ENCODE measurements at places on chromosomes 2 and 18.

- DNase-seq = no peak
Measured at GRCh38 chr18:32010124-32010721, 8.4 kb upstream of the RNF125 start.

DNA sequence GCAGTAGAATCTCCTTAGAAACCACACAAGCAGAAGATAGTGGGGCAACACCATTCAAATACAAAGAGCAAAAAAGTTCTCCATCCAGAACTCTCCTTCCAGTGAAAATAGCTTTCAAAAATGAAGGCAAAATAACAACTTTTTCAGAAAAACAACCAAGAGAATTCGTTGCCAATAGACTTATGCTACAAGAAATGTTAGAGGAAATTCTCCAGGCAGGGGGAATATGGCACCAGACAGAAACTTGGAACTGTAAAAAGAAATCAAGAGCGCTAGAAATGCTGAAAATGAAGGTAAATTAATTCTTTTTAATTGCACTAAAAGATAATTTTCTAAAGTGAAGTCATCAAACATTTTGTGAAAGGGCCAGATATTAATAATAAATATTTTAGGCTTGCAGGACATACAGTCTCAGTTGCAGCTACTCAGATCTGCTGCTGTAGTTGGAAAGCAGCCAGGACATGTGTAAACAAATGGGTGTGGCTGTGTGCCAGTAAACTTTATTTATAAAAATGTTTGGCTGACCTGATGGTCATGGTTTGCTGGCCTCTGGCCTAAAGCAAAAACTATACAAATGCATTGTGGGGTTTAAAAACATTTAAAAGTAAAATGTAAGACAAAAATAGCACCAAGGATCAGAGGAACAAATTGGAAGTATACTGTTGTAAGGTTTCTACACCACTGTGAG lies 73.7 kb upstream of the TGFA start:
- DNase-seq = no peak

GRCh38 chr2:167386694-167387093 lies 498.4 kb downstream of the XIRP2 start:
- DNase-seq = no peak

DNA sequence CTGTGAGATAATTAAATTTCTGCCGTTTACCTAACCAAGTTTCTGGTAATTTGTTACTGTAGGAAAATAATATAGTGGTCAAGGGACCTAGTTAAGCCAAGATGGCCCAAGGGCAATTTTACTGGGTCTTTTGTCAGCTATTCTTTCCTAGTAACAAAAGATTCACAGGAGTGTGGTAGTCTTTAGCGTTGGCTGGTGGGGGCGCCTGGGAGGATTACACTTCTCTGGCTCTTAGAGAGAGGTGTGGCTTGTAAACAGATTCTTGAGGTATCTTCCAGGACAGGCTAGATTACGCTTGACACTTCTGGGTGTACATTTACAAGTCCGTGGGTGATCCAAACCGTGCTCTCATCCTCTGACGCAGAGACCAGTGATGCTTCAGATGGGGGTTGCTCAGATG lies 3.3 kb upstream of the ACOXL start:
- DNase-seq = no peak

- no peak for DNase-seq
Measured at GRCh38 chr2:235679471-235679870, 185.6 kb downstream of the AGAP1 start.

DNA sequence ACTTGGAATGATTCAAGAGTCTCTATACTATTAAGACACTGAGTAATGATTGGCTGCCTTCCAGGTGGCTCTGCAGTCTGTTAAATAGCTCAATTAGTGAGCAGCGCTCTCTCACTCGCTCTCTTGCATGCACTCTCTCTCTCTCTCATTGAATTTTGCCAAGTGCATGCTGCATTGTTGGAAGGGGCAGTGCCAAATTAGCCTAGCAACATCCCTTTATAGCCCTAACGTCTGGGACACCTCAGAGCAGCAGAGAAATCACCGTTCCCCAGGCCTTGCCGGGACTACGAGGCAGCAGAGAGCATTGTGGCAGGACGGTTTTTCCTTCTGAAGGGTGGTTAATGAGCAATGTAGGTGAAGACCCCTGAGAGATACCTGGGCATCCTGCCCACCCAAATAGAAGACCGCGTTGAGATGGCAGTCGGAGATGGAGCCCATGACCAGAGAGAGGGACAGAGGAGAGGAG lies 447.6 kb upstream of the POU3F3 start:
- DNase-seq = no peak

- no peak for DNase-seq
Measured at GRCh38 chr2:53379547-53379946, 388.1 kb upstream of the CHAC2 start.

DNA sequence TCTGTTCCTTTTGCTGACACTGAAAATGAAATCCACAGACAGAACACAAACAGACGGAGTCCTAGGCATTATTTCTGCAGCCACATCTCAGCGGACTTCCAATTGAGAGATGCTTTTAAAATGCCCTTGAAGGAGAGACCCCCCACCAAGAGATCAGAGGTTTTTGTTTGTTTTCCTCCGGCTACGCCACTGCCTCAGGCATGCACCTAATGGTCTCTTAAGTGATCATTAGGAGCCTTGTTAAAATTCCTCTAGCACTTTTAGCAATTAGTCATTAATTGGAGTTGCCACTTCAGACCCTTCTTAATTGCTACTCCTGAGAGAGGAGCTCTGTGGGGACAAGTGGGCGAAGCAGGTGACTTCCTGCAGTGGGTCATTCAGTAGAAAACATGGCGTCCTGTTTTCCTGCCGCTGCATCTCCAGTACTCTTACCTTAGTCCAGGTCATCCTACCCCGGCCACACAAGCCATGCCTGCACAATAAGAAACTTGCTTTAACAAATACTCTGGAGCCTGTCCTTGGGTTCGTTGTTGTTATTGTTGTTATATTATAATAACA lies 257.7 kb upstream of the CHAC2 start:
- no peak for DNase-seq

GRCh38 chr2:70902579-70902978 lies 33.1 kb upstream of the ATP6V1B1 start:
- DNase-seq = no peak

- no peak for DNase-seq
Measured at GRCh38 chr2:9424447-9425164, 1.2 kb downstream of the CPSF3 start.

- no peak for DNase-seq
Measured at GRCh38 chr2:96341641-96342040, 6.1 kb downstream of the NCAPH start.

GRCh38 chr18:41021089-41021488 lies 933.9 kb upstream of the PIK3C3 start:
- no peak for DNase-seq

DNA sequence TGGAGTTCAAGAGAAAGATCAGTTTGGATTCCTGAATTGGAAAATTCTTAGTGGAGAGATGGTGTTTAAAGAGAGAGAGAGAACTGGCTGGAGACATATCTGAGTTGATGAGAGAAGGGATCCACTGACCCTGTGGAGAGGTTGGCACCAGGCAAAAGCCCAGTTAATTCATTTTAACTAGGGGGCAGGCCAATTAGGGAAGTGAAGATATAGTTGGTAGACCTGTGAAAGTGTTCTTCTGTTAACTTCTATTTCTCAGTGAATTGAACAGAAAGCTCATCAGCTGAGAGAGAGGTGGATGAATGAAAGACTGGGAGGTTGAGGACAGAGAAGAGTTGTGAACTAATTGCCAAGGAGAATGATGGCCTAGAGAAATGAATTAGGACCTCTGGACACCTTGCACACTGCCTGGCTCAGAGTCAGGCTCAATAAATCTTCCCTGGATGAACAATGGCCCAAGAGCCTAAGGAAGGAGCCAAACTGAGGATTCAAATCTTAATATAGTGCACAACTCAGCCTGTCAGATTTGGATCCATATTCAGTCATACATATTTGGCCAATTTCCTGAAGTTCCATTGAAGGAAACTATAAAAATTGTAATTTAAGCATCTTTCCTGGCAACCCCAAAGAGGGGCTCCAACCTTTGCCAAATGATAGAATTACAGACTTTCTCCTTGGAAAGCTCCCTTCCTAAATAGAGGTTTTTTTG lies 82.2 kb upstream of the RMDN2 start:
- no peak for DNase-seq

DNA sequence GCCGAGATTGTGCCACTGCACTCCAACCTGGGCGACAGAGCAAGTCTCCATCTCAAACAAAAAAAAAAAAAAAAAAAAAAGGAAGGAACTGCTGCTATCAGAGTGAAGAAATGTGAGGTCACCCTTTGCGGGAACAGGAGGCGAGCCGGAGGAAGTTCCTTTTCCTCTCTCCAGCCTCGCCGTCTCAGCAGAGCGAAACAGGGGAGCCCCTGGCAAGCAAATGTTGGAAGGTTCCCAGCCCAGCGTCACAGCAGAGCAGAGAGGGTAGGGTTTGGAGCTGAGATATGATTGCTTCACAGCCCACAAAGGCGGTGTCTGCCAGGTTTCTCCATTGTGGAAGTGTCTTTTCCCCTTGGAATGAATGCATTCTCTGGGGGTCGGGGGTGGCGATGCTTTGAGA lies 28.5 kb downstream of the SLC20A1 start:
- no peak for DNase-seq

DNA sequence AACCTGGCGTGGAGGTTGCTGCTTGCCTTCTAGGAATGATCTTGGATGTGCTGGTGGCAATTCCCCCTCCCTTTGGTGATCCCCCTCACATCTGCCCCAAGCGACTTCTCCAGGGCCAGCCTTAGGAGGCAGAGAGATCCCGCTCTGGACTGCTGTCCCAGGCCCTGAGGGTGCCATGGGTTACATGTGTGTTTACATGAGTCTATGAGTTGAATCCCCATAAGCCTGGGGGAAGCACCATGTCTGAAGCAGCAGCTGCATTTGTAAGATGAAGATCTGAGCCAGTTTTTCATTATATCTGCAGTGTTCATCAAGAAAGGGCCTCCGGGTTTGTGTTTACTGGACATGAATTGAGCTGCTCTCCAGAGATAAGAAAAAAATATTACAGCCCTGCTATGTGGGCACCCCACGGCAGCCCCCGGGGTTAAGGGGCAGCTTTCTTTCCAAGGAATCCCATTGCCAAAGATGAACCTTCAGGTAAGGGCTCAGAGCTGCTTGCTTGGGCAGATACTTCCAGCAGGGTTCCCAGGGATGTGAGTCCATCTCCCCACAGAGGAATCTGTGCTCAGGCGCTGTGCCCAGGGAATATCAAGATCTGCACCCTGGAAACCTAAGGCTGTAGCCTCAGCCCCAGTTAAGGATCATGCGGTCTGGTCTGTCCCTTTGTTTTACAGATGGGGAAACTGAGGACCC lies 46.0 kb downstream of the MRPS5 start:
- no peak for DNase-seq

DNA sequence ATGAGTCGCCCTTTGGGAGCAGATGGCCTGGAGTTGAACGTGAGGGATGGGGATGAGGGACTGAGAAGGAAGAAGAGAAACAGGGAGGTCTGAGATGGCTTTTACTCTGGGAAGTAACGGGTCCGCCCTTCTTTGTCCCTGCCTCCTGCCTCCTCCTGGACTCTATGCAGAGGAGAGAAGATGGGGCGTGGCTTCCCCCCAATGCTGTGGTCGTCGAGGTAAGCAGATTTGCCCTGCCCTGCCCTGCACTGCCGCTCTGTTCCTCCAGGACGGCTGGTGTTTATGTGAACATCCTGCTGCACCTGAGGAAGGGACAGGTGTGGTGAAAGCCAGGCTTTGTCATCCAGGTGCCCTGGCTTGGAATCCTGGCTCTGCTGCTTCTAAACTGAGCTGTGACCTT lies 13.5 kb upstream of the NTSR2 start:
- DNase-seq = no peak

DNA sequence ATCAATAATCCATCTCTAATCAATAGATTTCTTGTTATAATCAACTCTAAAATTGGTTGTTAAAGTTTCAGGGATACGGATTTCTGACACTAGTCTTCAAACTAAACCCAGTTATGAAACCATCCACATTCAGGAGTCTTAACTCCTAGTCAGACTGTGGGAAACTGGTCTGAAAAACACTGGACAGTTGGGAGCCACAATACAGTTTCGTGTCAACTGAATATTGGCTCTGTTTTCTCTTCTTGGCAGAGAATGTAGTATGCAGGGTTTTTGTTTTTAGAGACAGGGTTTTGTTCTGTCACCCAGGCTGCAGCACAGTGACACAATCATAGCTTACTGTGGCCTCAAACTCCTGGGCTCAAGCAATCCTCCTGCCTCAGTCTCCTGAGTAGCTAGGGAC lies 123.1 kb downstream of the RTTN start:
- no peak for DNase-seq

GRCh38 chr18:22827741-22828140 lies 105.4 kb upstream of the RBBP8 start:
- no peak for DNase-seq

GRCh38 chr18:45962461-45962860 lies 4.7 kb downstream of the EPG5 start:
- no peak for DNase-seq

- DNase-seq = no peak
Measured at GRCh38 chr2:119327431-119327830, 39.2 kb downstream of the C2orf76 start.

- DNase-seq = no peak
Measured at GRCh38 chr2:74406035-74406434, 15.4 kb downstream of the C2orf81 start.

GRCh38 chr18:54261894-54262293 lies 7.4 kb upstream of the POLI start:
- no peak for DNase-seq

DNA sequence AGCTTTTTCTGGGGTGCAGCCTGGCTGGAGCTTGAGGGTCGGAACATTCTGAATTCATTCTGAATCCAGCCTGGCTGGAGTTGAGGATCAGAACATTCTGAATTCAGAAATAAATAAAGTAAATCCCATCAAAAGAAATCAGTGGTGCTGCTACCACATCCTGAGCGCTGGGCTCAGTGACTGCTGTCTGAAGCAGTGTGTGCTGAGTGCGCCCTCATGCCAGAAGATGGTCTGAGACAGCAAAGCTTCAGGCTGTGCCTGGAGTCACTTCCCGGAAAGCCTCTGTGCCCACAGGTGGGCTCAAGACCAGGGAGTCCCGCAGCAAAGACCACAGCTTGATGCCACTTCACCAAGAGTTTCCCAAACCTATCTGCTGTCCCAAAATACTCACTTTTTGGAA lies 187.9 kb downstream of the VAPA start:
- DNase-seq = no peak

DNA sequence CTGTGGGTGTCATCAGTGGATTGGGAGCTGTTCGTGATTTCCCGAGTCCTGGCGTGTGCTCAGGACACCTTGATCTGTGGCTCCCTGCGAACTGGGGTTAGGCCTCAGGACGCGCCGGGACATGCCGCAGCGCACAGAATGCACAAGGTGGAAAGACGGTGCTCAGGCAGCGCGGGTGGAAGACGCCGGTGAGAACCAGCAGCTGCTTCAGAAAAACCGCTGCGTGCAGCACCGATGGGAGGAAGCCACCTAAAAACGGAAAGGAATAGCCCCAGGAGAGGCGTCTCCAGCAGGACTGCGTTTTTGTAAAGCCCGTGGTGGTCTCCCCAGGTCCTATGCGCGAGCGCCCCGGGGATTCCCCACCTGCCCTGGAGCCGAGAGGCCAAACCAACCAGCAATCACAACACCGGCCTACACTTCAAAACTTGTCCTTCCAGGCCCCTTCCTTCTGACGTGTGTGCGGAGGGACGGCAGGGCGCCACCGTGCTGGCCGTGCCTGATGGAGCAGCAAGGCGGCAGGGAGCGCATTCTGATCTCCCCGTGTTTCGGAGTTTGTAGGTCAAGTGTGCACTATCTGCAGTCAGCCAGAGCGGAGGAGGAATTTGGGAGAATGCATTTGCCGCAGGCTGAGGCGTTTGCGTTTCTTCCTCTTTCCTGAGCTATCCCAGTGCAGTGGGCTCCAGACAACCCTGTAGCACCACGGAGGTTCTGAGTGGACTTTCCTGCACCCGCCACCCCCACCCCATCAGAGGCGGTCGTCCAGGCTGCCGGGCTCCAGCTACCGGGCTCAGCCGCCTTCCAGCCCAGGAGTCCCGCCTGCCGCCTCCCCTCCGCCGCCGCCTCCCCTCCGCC lies 32.2 kb downstream of the RTP5 start:
- DNase-seq = no peak

All from progenitor cell of endocrine pancreas (in vitro differentiated cells).